ENCODE measurements at places on chromosomes 7 and 10.
A peak's percentile ranks its signal among the peaks of the same experiment; 100 is the strongest.

DNA sequence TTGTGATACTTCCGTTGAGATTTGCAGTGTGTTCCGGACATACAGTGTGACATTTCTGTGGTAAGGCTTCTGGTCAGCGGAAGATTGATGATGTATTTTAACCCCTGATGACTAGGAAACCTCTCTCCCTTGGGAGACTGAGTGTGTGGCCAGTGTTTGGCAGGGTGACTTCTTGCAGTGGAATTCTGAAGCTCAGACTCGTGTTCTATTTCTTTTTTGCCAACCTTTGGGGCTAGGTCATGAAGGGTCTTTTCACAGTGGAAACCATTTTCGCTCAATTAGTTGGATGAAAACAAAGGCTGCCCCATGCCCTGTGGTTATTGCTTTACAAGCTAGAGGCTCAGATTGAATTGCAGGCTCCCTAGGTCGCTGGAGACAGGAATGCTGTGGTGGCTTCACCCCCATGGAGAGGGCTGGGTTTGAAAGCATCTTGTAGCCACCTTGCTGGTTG is 288.9 kb downstream of the BBS9 start:
- no peak for DNase-seq

DNA sequence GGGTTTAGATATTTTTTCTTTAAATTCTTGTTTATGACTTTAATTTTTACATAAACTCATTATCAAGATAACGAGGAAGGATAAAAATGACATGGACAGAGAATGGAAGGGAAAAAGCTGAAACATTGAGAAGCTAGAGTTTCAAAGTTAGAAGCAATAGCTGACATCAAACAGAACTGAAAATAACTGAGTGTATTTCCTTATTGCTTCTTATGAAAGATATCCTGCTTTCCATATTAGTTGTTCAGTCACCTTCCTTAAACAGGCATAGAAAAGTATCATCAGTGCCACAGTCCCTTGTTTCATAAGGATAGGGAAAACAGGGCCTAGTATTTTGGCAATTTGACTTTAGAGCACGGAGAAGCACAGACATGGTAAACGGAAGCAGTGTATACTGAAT is 460.5 kb upstream of the GHITM start:
- DNase-seq: no peak

DNA sequence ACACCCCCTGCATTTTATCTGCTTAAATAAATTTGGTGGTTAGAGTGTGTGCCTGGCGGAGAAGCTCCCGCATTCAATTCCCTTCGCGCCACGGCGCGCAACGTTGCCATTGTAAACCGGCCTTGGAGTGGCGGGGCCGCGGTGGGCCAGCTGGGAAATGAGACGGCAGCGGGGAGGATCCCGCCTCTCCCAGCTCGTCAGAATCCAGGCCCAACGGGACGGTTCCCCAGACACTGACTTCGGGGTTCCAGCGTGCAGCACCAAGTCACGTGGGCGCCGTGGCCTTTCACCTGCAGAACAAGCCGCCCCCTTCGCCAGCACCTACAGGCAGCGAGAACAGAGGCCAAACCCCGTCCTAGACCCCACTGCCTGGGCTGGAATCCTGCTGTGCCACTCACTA is 103.4 kb downstream of the GRID1 start:
- peak; percentile 35 for DNase-seq

DNA sequence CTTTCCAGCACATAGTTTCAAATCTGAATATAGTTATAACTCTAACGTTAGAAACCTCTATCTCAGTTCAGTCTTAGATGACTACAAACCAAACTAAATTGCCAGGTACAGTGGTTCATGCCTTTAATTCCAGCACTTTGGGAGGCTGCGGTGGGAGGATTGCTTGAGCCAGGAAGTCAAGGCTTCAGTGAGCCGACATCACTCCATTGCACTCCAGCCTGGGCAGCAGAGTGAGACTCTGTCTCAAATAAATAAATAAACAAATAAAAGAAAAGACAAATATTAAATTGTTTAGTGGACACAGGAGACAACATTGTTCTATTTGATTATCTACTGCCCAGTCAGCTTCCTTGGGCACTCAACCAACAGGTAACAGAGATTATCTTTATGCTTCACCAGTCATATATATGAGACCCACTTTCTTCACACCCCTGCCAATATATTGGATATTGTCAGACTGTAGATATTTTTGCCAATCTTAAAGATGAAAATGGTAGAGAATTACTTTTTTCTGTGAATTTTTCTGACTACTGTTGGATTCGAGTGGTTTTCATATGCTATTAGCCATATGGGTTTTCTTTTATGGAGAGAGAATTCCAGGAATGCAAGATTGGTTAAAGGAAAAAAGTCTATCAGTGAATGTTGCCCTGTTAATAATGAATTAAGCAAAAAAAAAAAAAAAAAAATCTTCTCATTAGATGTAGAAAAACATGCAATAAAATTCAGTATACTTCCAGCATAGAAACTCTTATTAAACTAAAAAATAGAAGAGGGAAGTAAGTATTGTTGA is 16.0 kb downstream of the HDAC9 start:
- DNase-seq: no peak

- DNase-seq: no peak
Measured at GRCh38 chr10:94042001-94042833, 48.5 kb downstream of the PLCE1 start.

GRCh38 chr10:114881901-114882300 is 56.1 kb upstream of the TRUB1 start:
- DNase-seq: no peak

DNA sequence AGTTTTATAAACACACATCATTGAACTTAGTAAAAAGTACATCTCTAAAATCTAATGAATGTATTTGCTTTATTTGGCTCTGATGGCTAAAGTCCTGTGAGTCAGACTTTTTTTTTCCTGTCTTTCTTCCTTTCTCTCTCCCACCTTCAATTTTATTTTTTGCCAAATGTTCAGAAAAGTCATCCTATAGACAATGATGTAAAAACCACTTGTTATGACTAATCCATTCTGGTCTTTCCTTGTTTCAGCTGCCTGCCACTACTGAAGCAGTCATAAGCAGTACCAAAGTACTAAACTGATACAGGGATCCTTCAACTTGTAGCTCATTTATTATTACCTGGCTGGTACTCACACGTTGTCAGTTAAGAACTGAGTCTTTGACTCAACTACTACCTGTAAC is 23.9 kb downstream of the HECTD2 start:
- no peak for DNase-seq

- no peak for DNase-seq
Measured at GRCh38 chr7:93636276-93636675, 61.8 kb upstream of the CALCR start.

GRCh38 chr7:17166824-17167379 is 131.6 kb upstream of the AHR start:
- no peak for DNase-seq

DNA sequence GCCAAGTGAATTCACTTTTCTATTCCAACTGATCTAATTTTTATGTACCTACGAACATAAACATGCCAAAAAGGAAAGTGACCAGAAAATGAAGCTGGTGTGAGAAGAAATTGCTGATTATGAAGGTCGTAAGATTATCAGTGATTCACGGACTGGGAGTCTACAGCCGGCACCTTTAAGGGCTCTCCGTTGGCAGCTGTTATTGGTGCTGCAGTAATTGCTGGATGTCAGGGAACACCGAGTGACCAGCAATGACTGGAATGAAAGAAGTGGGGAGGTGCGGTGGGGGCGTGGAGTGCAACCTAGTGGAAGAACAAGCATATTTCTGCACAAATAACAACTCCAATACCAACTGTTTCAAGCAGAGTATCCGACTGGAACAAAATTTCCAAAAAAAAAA is 109.8 kb upstream of the TARP start:
- no peak for DNase-seq

DNA sequence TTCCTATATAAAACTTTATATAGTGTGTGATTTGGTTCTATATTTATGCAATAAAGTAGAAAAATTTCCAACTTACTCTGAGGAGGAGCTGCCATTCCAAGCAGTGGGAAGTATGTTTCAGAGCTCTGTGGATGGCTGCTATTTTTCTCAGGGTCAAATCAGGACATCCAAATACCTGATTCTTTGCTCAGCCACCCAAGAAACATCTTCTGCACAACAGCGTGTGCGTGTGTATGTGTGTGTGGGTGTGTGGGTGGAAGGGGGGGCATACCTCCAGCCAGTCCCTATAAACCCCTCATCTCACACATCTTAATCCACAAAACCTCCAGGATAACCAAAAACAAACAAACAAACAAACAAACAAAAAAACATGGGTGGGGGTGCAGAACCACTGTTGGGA is 66.3 kb upstream of the EMX2 start:
- no peak for DNase-seq

GRCh38 chr7:154860621-154861375 is 142.1 kb downstream of the PAXIP1 start:
- no peak for DNase-seq

DNA sequence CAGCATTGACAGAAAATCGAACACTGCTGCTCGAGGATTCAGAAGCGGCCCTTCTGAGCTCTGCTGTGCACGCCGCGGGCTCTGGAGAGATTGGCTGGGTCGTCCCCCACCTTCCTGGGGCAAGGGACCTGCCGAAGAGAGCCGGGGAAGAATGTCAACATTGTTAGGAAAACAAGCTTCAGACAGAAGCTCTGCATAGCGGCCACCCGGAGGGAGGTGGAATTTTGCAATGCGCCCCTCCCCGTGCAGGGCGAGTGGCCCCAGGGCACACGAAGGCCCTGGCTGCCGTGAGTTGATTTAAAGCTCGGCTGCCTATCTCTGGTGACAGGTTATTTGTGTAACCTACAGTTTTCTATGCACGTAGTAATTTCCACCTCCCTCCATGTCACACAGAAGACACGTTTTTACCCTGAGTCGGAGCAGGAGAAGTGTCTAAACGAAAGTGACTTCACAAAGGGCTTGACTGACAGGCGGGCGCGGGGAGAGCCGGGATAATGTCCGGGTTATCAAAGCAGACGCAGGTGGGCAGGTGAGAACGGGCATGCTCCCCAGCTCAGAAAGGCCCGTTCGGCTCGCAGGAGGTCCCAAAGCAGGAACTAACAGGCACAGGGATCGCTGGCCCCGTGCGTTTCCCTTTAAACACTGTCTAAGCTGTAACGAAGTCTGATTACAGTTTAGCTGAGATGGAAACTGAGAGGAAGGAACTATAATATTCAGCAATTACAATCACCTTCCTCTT is 84.6 kb downstream of the PDGFA start:
- DNase-seq: no peak

- DNase-seq: no peak
Measured at GRCh38 chr7:137434946-137435345, 91.4 kb upstream of the PTN start.

DNA sequence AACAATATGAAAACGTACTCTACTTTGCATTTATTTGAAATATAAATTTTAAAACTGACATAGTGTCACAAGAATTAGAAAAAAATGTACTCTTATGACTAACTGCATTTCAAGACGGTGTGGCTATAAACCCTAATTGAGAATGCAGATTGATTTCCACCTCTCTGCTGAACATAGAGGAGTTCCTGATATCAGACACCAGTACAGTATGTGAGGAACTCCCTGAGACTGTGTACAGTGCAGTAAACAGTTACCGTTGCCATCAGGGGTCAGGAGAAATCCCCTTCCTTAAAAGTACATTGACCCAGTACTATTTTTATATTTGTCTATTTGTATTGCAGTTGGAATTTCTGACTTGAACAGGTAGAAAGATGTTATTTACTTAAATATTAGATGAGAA is 61.8 kb upstream of the DKK1 start:
- no peak for DNase-seq

- no peak for DNase-seq
Measured at GRCh38 chr7:135726276-135726788, 1.7 kb downstream of the SLC13A4 start.

DNA sequence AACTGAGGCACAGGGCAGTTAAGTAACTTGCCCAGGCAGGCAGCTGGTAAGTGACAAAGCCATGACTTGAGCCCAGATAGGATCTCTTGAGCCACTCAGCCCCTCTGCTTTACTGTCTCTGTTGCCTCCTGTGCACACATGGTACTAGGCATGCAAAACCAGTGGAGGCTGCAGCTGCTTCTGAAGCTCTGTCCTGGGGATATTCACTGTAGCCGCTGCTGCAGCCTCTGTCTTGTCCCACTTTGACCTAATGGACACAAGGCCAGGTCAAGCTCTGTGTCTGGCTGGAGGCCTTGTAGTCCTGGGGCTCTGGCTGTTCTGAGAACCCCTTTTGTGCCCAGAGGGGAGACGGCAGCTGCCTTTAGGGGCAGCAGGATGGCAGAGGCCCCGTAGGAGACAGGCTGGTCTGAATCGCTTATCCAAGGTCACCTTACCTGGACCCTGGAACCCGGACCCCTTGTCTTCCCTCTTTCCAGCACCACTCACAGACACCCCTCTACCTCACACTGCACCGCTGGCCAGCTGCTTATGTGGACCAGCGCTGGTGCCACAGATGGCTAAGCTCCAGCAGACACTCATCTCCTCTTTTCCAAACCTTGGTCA is 57.6 kb downstream of the TSPAN15 start:
- no peak for DNase-seq

- no peak for DNase-seq
Measured at GRCh38 chr7:117974891-117975290, 101.7 kb upstream of the CTTNBP2 start.

DNA sequence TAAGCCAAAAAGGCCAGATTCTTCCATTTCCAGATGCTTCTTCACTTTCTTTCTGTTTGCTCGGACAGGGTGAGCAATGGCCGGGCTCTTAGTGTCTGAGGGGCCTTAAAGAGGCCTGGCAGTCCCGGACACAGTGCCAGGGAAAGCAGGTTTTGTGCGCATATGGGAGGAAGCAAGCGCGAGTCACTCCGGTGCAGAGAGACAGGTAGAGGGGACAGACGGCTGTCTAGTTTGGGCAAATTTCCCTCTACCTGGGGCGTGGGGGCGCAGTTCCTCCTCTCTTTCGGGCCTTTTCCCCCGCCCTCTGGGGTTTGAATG is 4.7 kb downstream of the NEUROD6 start:
- DNase-seq: no peak

DNA sequence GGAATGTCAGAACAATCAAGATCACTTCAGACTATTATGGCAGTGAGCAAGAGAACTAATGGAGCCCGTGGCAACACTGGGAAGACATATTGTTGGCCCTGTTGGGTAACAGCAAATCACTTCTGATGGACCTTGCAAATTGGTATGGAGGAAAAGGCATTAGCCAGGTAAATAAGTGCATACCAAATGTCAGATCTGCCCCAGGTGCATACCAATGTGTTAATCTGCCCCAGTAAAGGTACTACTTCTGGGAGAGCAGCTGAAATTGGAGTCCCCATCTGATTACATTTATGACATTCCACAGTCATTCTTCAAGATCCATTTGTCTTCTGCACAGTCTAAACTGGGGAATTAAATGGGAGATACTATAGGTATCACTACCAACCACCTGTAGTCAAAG is 3.7 kb upstream of the SGMS1 start:
- no peak for DNase-seq

GRCh38 chr10:53697038-53697437 is 924.5 kb upstream of the MBL2 start:
- no peak for DNase-seq

- no peak for DNase-seq
Measured at GRCh38 chr7:93562936-93563335, 11.6 kb downstream of the CALCR start.

Data from testis (tissue), 5 donors.